Activated CD4-positive, alpha-beta T cell treated with anti-CD3 and anti-CD28 coated beads, Interleukin-2, amount 50 U/mL, for 1 hour (primary cell): ENCODE measurements at places on chromosomes 1 and 21.

DNA sequence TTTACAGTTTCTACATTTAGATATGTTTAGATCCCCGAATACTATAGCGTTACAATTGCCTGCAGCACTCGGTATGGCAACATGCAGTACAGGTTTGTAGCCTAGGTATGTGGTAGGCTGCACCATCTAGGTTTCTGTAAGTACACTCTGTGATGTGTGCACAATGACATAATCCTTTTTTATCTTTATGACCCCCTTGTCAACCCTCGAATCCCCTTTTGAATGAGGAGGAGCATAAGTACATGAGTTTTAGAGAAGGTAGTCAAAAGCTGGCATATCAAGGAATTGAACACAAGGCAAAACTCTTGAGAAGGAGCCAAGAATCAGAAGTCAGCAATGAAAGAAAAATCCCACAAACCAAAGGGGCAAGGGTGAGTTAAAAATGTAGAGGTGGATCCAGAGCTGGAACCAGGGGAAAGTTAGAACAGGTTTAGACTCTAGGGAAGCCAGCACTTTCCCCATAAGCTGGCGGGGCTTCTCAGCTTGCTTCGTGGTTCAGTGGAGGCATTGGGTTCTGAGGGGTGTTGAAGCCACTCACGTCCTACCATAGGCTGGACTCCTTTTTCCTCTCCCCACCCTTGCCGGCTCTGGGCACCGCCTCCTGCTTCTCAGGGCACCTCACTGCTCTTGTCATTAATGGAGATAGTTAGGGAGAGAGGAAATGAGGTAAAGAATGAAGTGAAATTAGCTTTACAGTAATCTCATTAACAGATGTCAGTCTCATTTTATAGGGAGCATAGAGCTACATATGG is 31.3 kb downstream of the OLFML3 start:
- no peak for DNase-seq

DNA sequence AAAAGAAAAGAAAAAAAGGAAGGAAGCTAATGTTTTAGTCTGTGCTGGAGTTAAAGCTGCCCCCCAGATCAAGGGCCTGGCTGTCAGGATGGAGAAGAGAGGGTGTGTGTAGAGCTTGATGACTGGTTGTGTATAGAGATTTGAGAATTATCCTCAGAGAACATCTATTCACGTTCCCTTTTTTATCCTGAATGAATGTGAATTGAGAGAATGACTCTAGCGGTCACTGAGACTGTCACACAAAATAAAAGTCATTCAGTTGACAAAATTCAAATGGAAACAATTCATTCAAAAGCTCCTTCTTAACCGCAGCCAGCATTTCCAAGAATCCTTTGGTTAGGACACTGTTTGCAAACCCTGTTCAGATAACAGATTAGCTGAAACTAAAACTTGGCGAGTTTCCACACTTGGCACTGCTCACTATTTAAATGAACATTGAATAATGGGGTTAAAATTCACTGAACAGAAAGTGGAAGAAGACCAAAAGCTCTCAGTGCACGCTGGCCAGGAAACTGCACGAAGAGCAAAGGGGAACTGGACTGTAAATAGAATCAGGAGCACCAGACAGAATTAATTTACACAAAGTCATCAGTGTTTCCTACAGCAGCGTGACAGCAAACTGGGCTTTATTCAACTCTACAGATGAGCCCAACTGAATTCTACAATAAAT is 13.6 kb upstream of the FAM89A start:
- no peak for DNase-seq

GRCh38 chr1:225710804-225711203 is 57.9 kb upstream of the ENAH start:
- DNase-seq, result no peak

GRCh38 chr1:154349121-154349520 is 23.8 kb downstream of the ATP8B2 start:
- DNase-seq, result no peak

DNA sequence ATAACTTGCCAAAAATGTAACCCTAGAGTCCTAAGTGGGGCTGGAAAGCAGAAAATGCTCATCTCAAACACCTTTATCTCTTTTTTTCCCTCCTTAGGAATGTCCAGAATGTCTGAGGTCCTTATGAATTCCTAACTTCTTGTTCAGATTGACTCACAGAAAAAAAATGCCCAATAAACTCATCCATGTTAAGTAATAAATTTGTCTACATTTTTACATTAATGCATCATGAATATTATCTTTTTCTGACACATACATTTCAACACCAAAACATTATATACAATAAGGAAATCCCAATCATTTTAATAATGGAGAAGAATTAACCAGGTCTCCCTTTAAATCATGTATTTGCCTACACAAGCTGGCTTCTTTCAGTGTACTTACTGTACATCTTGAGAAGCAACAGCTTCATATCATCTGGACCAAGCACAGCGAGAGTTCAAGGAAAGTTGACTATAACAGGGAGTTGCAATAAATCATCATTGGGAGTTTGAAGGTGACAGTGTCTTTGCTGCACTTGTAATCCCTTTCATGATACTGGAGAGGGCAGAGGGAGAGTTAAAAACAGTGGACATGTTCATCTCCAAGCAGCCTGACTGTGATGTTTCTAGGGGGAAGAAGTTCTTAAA is 565.2 kb downstream of the LTN1 start:
- DNase-seq, result no peak

- DNase-seq, result no peak
Observed at GRCh38 chr1:41855713-41856112, 63.0 kb downstream of the HIVEP3 start.

DNA sequence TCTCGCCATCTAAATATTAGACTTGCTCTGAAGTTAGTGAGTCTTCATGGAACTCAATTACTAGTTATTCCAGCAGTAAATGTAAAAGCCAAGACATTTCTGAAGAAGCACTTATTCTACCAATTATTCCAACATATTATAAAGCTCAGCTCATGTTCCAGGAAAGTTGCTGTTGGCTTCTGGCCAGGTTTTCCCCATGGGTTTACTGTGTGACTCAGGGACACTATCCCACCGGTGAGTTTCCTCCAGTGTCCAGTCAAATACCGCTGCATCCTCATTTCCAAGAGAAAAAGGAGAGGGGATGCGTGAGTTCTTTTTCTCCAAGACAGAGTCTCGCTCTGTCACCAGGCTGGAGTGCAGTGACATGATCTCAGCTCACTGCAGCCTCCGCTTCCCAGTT is 9.2 kb upstream of the HHIPL2 start:
- no peak for DNase-seq

DNA sequence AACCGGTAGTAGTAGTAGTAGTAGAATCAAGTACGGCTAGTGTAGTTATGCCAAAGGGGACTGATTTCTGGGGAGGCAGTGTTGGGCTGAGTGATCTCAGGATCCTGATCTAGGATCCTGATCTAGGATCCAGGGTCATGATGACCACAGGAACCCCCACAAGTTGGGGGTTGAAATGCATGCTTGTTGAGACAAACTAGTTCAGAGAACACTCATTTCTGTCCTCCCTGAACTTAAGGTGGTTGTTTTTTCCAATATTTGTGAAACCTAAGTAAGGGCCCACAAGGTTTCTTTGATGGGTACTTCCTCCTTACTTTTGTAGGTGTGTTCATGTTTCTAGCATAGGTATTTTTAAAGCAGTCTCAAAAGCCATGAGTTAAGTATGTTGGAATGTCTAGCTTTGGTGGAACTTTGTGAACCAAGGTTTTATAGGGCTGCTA is 33.9 kb upstream of the PDC start:
- DNase-seq, result no peak

DNA sequence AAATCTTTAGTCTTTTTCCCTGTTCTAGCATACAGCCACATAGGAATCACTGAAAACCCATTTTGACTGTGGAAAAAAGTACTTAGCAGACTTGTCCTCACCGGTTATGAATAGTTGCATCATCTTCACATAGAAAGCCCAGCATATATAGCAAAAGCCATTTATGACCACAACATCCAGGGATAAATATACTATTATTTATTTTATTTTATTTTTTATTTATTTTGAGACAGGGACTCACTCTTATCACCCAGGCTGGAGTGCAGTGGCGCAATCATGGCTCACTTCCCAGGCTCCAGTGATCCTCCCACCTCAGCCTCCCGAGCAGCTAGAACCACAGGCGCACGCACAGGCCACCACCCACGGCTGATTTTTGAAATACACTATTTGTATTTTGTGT is 175.3 kb downstream of the GALNT2 start:
- DNase-seq, result no peak

DNA sequence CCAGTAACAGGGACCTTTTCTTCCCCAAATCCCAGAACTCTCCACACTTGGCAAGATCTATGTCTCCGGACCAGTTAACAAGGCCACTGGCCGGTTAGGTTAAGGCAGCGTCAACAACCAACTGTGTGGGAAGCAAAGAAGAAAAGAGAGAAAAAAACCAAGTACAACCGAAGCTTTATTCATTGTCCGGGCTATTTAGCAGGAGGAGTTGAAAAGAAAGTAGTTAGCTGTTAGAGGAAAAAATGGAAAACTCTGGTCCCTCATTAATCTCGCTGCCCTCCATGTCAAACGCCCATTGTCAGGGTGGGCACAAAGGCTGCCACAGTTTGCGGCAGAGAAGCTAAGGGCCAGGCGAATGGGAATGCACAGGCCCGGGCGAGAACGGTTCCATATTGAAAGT is 49.3 kb upstream of the GRIK3 start:
- no peak for DNase-seq

DNA sequence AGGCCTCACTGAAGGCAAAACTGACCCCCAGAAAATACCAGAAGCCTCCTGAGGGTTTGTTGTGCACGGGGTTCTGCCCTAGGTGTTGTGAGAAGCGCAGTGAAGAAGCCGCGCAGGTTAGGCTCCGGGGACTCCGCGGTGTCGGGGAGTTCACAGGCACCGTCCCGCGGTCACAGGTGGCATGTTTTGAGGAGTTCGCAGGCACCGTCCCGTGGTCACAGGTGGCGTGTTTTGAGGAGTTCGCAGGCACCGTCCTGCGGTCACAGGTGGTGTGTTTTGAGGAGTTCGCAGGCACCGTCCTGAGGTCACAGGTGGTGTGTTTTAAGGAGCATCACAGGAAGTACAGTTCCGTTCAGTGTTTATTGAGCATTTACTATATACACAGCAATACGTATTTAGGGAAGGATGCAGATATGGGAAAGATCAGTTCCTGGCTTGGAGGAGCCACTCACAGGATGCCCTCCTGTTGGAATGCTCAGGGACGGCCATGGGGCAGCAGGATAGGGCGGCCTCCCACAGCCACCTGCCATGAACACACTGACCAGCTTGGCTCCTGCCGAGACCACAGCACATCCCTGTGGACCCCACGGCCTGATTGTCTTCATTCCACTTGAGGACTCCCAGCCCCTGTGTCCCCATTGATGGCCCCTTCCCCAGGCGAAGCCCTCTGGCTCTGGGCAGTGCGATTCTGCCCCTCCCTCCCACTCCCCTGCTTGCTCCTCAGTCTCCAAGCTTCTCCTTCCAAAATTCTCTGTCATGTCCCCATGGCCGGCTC is 86.0 kb upstream of the VAMP3 start:
- DNase-seq, result no peak

DNA sequence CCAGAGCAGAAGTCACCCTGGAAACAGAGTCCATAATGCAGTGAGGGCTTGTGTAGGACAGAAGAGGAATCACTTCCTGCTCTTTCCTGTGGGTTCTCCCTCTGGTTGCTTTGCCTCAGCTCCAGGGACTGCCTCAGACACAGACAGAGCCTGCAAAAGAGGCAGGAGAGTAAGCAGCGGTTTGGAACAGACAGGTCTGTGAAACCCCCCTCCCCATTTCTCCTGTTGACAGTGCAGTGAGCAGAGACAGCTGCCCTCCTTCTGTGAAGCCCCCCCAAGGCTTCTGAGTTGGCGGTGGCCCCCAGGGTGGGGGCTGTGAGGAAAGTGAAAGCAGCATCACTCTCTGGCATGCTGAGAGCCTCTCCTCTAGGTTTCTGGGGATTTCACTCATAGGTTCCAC is 53.0 kb downstream of the MAB21L3 start:
- DNase-seq, result no peak

GRCh38 chr1:111604931-111605330 is 14.7 kb upstream of the RAP1A start:
- no peak for DNase-seq

- no peak for DNase-seq
Observed at GRCh38 chr1:54701996-54702395, 13.7 kb upstream of the TTC4 start.

DNA sequence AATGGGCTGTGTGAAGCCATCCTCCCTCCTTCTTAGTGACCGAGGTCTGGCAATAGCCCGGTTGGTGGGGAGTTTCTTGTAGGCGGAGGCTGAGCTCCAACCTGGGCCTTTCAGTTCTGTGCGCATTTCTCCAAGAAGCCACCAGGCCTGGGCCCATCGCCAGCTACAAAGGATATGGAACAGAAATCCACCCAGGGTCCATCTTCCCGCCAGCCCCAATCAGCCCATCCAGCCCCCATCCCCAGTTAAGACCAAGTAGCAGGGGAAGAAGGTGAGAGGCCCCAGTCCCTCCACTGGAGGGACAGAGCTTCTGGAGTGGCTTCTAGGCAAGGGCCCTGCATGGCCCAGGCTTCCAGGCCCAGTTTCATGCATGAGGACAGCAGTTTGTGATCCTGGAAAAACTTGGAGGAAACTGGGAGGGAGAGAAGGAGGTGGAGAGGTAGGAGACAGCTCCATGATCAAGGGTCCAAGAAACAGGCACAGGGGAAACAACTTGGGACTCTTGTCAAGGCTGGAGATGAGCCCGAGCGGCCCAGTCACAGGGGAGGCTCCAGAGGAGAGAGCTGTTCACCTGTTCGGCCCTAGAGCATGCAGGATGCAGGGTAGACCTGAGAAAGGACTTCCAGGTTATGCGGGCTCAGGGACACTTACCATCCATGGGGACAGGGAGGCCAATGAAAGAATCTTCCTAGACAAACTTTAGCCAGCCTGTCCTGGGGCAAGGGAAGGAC is 261.2 kb downstream of the PTPRU start:
- no peak for DNase-seq
